Epithelial cell of alveolus of lung (primary cell): ENCODE measurements at places on chromosomes 4 and X. TPM values are rescaled to one million over a fixed set of nuclear protein-coding genes. Genes with fewer than 3 reads are reported as not detected.

ATRX gene
- 31.0 and 43.8 TPM in 2 replicates for total RNA-seq

FGF13 gene
- 1.0 and 3.4 TPM in 2 replicates for total RNA-seq

C4orf51 gene
- not detected in 2 replicates for total RNA-seq

SOX3 gene
- not detected in 2 replicates for total RNA-seq

ATP7A gene
- 7.6 and 11.3 TPM in 2 replicates for total RNA-seq

ZMAT1 gene
- not detected in 2 replicates for total RNA-seq

PPP3CA gene
- total RNA-seq = 30.0 and 52.0 TPM in 2 replicates

GAB3 gene
- total RNA-seq = 0.40 and 1.9 TPM in 2 replicates

NAT8L gene
- not detected in 2 replicates for total RNA-seq

MAGEA9B gene
- not detected in 2 replicates for total RNA-seq

IL13RA1 gene
- total RNA-seq = 31.9 and 67.0 TPM in 2 replicates

BMPR1B gene
- 1.0 and 3.4 TPM in 2 replicates for total RNA-seq

FAM90A26 gene
- total RNA-seq = not detected in 2 replicates

SLC6A14 gene
- under 0.01 TPM in 1 of 2 replicates, not detected in the other for total RNA-seq

CTAG2 gene
- not detected in 2 replicates for total RNA-seq

MAGEA12 gene
- total RNA-seq = not detected in 2 replicates

TLR8 gene
- total RNA-seq = not detected in 2 replicates

MAGEB17 gene
- total RNA-seq = 0.08 TPM in 1 of 2 replicates, not detected in the other

CD99L2 gene
- 65.3 and 66.1 TPM in 2 replicates for total RNA-seq

DDX53 gene
- not detected in 2 replicates for total RNA-seq
